ENCODE measurements at places on chromosomes 5 and 9.

DNA sequence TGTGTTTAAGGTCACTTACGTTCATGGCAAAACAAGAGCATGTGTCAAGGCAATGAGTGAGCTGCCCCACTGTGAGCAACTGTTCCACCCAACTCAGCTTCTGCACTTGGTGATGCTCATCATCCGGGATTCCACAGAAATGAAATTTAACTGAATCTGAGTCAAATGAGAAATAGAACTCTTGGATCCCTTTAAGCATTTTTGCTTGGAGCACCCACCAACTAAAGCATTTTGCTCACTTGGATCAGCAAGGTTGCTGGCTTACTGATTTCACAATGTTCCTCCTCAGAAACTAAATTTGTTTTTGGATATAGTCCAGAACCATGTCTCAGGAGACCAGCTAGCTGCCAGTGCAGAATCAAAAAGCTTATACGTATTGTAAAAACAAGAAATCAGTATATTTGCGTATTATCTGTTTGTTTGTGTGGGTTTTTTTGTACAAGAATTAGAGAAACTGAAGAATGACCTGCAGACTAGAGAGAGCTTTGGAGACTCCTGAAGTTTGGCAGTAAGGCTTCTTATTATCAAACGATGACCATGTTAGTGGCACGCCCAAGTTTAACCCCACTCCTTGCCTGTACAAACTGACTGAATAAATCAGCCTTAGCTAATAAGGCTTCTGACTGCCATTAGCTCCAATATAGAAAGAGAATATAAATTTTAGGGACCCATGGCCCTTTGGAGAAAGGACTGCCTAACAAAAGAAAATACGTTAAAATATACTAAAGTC is 153.8 kb upstream of the FST start:
- DNase-seq, result no peak

GRCh38 chr5:124740991-124741583 is 5.4 kb downstream of the ZNF608 start:
- DNase-seq, result peak; percentile 68

DNA sequence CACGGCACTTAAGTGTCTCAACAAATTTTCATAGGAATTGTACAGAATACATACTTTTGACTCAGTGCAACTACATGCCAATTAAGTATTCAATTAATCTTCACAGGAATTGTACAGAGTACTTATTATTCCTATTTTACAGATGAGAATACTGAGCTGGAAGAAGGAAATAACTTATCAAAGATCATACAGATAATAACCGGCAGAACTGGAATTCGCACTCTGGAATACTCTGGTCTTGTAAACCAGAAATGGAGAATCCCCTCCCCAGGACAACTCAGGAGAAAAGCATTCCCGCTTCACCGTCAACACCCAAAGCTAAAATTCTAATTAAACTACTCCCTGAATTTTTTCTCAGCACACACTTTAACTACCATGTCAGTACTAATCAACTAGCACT is 112.7 kb downstream of the HOMER1 start:
- DNase-seq, result no peak

DNA sequence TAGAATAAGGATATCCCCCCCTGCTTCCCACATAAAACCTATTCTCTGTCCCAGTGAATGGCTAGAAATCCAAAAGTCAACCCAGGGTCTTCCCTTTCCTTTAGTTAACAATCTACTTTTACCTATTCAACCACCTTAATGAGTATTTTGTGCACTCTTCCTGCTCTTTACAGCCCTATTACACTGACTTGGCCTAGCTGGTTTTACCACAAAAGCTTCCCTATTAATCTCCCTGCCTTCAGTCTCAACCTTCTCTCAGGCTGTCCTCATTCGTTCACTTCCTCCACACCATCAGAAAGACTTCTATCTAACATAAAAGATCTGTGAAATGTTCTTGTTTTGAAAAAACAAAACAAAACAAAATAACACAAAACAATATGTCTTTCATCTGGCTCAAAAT is 16.2 kb downstream of the CTNNAL1 start:
- DNase-seq, result no peak

- DNase-seq, result no peak
Measured at GRCh38 chr5:132876020-132876759, 2.7 kb downstream of the LEAP2 start.

DNA sequence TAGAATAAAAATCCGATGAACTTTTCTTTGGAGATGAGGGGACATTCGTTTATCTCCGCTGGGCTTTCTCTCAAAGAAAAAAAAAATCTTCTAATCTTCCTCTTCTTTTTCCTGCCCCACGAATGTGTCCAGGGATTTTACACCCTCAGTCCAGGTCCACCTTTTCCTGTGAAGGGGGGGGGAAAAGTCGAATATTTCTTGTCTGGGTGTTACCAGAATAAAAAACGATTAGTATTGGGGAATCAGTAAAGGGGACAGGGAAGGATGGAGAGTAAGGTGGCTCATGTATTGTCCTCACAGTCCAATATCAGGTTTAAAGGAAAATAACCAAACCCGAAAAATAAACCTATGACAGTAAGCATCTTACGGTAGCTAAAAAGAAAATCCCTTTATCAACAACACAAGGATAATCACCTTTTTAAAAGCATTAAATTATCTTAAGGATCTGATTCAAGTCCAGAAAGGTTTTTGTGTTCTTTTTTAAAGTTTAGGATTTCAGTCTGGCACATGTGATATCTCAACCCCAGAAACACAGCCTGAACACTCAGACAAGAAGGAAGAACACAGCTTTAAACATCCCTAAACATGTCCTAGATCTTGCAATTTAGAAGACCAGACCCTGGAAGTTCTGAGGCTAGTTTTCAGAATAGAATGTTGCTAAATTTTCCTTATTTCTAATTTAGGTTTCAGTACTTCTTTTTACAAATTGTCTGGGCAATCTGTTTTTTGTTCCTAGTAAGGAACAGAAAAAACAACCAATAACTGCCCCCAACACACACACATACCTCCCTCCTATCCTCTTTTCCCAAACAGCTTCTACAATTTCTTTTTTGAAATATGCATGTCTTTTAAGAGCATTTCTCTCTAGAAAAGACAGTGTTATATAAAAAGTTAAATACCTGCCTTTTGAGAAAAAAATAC is 1.2 kb downstream of the ZNF608 start:
- DNase-seq, result no peak

- no peak for DNase-seq
Measured at GRCh38 chr5:5289537-5289936, 132.9 kb upstream of the ICE1 start.

DNA sequence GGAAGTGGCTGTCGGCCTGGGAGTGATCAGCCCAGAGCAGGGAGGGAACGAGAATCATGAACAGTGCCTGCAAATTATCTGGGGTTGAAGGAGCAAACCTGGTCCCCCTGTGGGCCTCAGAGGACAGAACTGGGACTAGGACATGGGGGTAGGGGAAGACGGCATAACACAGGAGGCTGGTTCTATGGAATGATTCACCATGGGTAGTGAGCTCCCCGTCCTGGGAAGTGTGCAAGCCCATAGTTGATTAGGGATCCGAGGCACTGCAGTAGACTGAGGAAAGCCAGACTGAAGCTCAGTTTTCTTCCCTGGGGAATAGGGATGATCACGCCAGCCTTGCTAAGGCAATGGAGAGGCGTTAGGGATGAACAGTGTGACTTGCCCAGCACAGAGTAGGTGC is 5.6 kb downstream of the ADGRD2 start:
- DNase-seq, result no peak

GRCh38 chr9:9904041-9904440 is 708.8 kb downstream of the PTPRD start:
- DNase-seq, result no peak

DNA sequence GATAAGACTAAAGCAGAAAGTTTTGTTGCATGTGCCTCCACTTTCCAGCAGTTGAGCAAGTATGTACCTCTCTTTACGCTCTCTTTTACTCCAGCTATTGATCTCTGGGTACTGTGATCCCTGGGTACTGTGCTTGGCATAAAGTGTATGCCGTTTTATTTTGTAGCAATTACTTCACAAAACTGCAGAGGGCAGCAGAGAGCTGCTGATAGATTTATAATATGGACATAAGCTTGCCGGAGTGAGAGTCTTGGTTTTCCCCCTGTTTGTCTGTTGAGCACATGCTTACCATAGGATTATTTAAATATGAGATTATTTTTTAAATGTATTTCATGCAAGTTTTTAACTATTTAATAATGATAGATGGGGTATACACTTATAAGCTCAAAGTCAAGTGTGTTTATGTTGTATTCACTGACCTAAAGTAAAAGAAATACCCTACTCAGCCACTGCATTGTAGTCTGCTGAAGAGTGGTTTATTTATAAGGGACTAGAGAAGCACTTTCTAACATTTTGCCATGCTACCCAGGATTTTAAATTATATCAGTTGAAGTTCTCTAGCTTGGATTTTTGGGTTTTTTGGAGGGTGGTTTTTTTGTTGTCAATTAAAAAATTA is 13.0 kb downstream of the TTC1 start:
- DNase-seq, result peak; percentile 60

- DNase-seq, result peak; percentile 43
Measured at GRCh38 chr9:86287013-86287412, 4.7 kb upstream of the ISCA1 start.

DNA sequence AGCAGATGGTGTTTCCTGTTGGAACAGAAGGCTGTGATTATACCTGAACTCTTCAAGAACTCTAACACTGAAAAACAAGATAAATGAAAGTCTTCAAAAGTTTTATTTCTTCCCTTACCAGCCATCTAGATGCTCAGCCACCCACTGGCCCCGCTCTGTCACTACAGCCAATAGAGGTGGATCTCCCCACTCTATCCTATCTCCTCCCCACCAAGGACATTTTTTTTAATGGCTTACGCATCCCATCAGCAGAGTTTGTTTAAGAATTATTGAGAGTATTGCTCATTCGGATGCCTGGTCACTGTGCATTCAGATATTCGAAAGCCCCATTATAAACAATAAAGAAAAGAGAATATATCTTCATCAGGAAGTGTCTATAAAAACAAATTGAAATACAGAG is 159.4 kb downstream of the RASEF start:
- DNase-seq, result no peak

DNA sequence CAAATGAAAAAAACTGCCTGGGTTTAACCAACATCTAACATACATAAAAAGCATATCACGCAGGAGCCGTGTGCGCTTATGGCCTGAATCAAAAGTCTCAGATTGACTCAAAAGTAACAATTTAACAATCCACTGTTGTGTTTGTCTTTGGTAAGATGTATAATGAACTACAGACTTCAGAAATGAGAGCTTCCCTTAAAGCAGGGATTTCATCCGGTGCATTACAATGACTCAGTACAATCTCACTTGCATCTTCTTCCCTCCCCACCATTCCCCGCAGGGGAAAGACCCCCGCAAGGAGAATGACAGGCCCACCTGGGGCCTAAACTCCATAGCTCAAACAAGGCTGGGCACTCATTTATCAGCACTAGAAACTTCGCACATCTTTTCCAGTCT is 1.4 kb downstream of the ZFR start:
- no peak for DNase-seq

GRCh38 chr9:134434894-134435506 is 108.7 kb downstream of the RXRA start:
- DNase-seq, result peak; percentile 99

GRCh38 chr5:31605920-31606319 is 33.0 kb upstream of the PDZD2 start:
- no peak for DNase-seq

DNA sequence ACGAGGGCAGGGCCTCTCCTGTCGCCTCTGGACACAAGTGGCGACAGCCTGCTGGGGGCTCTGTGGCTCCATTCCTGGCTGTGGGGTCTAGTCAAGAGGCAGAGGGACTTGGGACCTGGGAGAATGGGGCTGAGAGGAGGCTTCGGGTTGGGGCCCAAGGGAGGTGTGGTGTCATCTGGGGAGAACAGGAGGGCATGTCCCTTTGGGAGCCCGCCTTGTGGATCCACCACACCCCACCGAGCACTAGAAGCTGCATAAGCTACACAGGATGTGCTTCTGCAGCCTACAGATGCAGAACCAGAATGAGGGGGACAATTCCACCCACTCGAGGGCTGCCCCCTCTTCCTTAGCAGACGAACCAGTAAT is 3.9 kb upstream of the MAN1B1 start:
- DNase-seq, result no peak

DNA sequence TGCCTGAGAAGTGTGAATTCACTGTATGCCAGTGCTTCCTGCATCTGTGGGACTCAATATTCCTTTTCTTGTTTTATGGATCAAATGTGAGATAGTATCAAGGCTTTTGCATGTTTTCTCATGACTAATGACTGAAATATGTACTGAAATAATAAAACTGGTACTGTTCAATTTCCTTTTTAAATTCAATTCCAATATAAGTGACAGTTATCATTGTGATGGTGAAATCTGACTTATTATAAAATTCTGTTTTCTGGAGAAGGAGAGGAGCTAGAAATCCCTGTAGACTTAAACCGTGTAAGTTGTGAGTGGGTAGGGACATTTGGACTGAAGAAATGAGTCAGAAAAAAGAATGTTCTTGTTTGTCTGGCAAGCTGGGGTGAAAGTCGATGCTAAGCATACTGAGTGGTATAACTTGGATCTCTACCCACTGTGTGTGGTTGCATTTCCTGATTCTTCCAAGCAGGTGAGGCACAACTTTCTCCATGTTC is 245.2 kb downstream of the EFNA5 start:
- peak; percentile 88 for DNase-seq

DNA sequence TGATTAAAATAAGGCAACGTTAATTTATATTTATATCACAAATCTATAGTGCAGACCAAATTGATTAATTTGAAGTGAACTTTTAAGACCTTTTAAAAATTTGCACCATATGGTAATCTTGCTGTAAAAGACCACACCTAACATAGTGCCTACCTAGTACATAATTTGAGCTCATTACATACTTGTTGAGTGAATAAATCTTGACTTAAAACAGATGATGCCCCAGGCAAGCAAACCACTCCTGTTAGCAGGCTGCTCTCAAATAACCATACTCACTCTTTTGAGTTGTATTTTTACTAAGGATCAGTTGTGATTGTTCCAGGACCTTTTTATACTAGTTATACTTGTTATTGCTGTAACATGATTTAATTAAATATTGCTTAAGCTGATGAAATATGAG is 27.2 kb downstream of the CMYA5 start:
- DNase-seq, result no peak

DNA sequence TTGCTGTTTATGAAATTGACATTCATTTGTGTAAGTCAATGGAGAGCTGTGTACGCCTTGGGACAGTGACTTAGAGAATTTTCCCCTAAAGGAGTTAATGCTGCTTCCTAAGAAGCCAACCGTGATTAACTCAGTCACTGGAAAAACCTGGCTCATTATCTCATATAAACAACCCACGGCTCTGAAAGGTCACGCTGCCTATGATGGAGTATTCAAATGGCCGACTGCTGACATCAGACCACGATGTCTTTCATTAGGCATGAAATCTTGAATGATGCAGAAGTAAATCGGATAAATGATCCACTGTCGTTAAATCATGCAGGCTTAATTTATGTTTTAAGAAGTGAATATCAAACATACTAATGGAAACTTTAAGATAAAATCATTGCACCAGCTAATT is 603.7 kb downstream of the RAB3C start:
- DNase-seq, result no peak

DNA sequence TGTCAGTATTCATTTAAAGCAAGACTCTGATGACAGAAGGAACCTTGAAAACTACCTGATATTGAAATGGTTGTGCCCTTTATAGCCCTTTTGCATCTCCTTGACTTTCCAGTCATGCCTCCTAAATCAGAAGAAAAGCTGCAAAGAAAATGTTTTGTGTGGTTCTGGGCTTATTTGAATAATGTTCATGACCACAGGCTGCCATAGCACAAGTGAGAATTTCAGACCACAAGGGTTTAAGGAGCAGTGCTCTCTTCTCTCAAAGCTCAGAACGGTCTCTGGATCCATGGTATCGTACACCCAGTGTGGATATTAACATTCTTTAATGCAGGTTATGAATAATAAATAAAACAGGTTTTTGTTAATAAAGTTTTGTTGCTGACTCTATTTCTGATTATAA is 54.2 kb downstream of the GPR107 start:
- DNase-seq, result no peak

Data from astrocyte of the cerebellum (primary cell).